ENCODE measurements at places on chromosomes 7 and 10.

DNA sequence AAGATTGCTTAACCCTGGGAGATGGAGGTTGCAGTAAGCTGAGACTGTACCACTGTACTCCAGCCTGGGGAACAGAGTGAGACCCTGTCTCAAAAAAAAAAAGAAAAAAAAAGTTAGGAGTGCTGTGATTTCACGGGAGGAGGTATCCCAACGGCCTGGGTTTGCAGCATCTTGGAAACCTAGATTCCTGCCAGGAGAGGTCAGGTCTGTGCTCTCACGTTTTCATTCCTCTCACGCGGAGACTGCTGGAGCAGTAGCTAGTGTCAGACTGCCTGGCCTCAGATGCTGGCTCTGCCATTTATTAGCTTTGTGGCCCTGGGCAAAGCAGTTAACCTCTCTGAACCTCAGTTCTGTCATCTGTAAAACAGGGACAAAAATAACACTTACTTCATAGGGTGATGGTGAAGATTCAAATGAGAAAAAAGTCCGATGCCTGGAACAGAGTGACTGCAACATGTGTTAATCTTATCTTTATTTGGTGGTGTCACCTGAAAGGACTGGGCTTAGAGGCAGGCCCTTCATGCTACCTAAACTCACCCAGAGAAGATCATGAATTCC, 94.9 kb downstream of the GAD2 start:
- DNase-seq: no peak

DNA sequence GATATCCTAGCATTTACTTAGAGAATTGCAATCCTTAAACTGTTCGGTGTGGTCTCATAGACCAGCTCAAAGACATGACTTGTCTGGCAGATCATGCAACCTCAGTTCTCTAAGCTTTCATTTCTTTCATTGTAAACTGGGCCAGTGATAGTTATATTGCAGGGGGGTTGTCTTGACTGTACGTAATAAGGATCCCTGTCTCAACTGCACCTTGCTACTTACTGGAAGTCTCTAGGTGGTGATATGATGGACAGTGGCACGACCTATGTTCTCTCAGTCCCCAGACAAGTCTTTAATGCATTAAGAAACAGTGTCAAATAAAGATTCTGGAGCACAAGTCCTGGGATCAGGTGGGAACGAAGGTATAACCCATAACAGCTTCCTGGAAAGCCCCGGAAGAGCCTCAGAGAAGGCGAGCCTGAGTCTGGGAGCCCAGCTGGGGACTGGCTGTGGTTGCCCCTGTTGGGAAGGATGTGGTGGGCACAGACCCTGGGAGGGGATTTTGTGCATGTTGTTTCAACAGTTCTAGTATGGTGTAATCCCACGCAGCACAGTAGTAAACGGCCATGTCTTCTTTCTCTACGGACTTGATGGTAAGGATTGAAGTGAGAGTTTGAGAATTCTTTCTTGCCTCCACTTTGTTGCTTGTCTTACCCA, 26.0 kb upstream of the TARP start:
- DNase-seq: no peak

GRCh38 chr10:13383399-13383761, 35.3 kb upstream of the SEPHS1 start:
- DNase-seq: no peak

DNA sequence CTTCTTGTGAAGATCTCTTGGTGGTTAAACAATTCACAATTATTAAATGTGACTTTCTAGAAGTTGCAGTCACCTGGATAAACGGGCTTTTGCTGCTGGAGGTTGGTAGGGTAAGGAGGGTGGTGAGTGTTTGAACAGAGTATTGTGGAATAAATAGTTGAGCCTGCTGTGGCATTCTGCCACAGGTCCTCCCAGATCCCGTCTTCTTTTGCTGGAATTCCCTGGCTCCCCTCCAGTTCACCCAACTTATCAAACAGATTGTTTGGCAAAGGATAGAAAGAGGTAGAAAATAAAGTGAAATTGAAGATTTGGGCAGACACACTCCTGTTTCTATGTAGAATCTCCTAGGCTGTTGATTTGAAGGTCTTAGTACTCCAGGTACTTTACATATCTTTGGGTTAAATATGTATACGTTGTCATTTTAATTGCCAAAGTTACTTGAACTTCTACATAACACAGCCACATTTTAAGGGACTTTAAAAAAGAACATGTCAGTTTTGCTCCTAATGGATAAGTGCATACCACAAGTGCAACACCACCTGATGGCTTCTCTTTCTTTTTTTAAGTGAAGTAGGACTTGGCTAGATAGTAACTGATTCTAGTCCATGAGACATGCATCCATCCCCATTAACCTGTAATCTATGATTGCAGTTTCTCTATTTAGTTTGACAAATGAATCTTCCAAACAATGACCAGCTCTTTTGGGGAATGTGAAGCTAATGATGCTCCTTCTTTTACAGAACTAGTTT, 83.0 kb downstream of the ARL4A start:
- no peak for DNase-seq

DNA sequence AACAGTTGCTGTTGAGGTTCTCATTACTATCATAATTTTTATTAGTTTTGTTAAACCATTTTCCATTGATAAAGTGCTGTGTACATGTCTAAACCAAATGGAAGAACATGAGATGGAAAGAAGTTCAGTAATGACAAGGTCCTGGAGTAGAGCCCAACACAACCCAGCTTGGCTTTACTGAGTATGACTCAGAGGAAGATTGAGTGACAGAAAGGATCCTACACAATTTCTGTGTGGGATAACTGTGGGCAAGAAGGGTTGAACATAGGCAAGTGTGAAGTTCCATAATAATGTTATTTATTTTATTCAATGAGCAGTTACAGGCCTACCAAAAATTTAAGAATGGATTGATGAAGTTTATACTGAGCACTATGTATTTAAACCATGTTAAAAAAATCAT, 15.9 kb downstream of the PRKG1 start:
- DNase-seq: no peak

DNA sequence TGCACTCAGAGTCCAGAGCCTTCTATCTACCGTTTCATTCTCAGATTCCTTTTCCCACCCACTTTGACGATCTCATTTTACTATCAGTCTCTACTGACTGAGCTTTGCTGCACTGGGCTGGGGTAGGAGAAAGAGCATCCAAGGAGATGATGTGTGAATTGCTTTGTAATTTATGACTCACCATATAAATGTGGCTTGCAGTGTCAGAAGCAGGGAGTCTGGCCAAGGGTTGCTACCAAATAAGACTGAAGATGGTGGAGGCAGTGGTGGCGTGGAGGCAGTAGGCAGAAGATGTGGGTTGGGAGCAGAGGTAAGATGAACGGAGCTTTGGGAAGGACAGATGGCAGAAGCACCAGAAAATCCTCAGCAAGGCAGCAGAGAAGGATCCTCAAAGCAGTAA, 73.3 kb upstream of the AGK start:
- DNase-seq: no peak

GRCh38 chr7:152467225-152467624, 31.4 kb upstream of the KMT2C start:
- no peak for DNase-seq

Data from activated CD4-positive, alpha-beta T cell treated with anti-CD3 and anti-CD28 coated beads, Interleukin-2, amount 50 U/mL, for 16 hours (primary cell).